ENCODE measurements at places on chromosomes 3 and 15.

DNA sequence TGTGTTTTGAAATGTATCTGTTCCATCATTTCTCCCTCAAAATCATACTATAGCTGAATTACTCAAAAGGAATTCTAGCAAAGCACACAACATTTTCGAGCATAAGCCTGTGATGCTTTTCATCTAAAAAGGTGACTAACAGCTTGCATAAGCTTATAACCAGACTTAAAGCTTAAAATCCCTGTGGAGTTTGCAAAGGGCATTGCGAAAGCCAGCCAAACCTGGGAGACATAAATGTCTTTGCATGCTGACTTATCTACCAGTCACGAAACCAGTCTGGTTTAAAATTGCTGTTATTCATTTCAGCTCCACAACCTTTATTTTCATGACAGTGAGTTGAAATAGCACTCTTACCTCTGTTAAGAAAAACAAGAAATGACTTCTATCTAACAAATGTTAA is 35.6 kb upstream of the LIPC start:
- no peak for DNase-seq

- DNase-seq, result no peak
These were observed 39.8 kb upstream of the IREB2 start for GRCh38 chr15:78398076-78398825.

- DNase-seq, result no peak
These were observed 59.8 kb upstream of the PRTG start for GRCh38 chr15:55802600-55803376.

DNA sequence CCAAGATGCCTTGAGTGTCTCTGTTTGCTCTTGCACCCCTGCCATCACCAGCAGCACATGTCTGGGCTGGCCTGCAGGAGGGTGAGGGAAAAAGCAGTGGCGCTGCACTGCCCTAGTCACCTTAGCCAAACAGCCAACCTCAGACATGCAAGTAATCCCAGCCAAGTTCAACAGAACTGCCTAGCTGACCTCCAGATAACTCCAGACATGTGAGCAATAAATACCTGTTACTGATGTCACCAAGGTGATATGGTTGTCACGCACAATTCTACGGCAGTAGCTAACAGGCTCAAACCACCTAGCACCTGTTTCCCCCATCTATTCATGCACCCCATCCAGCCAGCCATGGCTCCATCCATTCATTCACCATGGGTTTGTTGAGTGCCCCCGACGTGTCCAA is 99.9 kb downstream of the SRGAP3 start:
- no peak for DNase-seq

- DNase-seq, result peak; percentile 46
These were observed 14.1 kb upstream of the HRH1 start for GRCh38 chr3:11140030-11140712.

DNA sequence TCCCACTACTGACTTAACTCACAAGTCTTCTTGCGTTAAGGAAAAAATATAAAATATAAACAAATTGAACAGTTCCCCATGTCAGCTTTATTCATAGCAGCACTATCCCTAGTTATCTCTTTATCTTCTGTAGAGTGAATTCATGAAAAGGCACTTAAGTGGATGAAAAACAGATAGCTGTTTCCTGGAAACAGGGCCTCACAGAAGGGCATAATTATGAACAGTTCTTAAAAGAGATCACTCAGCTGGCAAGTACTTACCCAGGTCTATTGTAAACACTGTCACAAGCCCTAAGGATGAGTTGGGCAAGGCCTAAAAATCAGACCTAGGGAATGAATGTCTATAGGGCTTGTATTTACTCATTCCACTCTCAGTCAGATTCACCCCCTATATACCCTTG is 10.7 kb downstream of the MB21D2 start:
- no peak for DNase-seq

GRCh38 chr3:12560505-12561190 is 3.8 kb downstream of the MKRN2 start:
- no peak for DNase-seq

DNA sequence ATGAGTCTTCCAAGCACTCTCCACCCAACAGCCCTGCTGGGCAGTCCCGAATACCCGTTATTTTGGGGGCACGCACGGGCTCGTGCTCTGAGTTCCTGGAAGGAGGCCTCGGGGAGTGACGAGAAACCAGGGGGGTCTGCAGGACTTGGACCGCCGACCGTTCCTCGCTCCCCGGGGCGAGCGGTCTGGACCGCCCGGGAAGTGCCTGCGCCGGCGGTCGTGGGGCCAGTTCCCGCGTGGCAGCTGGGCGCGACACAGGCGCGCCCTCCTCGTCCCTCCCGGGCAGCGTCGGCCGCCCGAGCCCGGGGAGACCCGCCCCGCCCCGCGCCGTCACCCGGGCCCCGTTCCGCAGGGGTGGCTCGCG is 387 bp downstream of the GNB4 start:
- peak; percentile 78 for DNase-seq

Measured in femur (tissue), 1 donor.